ENCODE measurements at places on chromosomes 12 and 14. TPM values are rescaled to one million over a fixed set of nuclear protein-coding genes. Genes with fewer than 3 reads are reported as not detected.

BRF1 gene
- total RNA-seq = 27.0 TPM

GPR68 gene
- 10.6 TPM for total RNA-seq

GLS2 gene
- total RNA-seq = not detected

MMAB gene
- 12.8 TPM for total RNA-seq

RNASE7 gene
- not detected for total RNA-seq

LBHD2 gene
- not detected for total RNA-seq

CLECL1 gene
- total RNA-seq = not detected

UBE2N gene
- total RNA-seq = 30.2 TPM

SDS gene
- total RNA-seq = not detected

KRT6C gene
- not detected for total RNA-seq

TSPAN19 gene
- total RNA-seq = not detected

KLRC3 gene
- not detected for total RNA-seq

PLEKHG7 gene
- total RNA-seq = not detected

GLIPR1L2 gene
- 1.6 TPM for total RNA-seq

GPX2 gene
- total RNA-seq = not detected

UNC79 gene
- not detected for total RNA-seq

KLHDC1 gene
- 5.0 TPM for total RNA-seq

NRL gene
- not detected for total RNA-seq

CPNE6 gene
- not detected for total RNA-seq

BIN2 gene
- total RNA-seq = not detected

NCKAP5L gene
- 28.4 TPM for total RNA-seq

ALG10 gene
- 4.3 TPM for total RNA-seq

RFLNA gene
- 4.9 TPM for total RNA-seq

GLI1 gene
- total RNA-seq = 0.63 TPM

COX8C gene
- total RNA-seq = not detected

LRP10 gene
- 253 TPM for total RNA-seq

P2RX7 gene
- total RNA-seq = 0.54 TPM
